ENCODE measurements at places on chromosomes 4 and X.
A peak's percentile ranks its signal among the peaks of the same experiment; 100 is the strongest.

DNA sequence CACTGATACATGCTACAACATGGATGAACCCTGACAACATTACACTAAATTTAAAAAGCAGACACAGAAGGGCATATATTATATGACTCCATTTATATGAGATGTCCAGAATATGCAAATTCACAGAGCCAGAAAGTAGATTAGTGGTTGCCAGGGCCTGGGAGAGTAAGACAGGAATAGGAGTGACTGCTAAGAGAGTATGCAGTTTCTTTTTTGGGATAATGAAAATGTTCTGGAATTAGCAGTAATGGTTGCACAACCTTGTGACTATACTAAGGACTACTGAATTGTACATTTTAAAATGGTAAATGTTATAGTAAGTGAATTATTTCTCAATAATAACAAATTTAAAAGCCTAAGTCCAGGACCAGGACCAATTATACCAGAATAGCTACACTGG lies 29.5 kb upstream of the NUP54 start:
- DNase-seq: no peak

DNA sequence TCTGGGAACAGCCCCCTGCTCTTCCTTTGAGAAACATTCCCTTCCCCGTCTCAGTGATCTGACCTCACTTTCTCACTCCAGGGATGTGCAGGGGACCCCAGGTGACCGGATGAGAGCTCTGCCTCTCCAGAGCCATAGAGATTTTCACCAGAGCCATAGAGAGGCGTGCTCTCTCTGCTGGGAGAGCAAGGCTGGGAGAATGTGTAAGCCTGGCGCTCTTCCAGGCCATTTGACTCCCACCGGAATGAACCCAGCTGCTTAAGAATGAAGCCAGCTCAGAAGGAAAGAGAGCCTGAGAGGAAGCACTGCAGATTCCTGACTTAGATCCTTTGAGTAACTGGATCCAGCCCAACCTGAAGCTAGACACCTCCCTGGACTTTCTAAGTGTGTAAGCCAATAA lies 106.4 kb downstream of the DHX15 start:
- DNase-seq: no peak

DNA sequence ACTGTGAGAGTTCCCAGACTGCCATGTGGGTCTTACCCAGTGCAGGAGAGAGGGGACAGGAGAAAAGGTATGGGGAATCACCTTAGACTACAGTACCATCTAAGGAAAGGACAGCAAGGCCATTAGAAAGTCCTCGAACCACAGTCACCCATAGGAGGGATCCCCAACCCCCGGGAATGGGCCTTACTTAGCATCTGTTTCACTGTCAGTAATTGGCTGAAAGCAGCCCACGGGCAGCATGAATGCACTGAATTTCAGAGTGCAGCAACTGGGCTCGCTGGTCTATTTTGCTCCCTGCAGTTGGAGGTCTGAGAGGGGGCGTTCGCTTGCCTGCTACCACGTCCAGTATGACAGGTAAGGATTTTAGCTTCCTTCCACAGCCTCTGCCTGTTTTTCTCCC lies 50.4 kb upstream of the KLHL8 start:
- no peak for DNase-seq

DNA sequence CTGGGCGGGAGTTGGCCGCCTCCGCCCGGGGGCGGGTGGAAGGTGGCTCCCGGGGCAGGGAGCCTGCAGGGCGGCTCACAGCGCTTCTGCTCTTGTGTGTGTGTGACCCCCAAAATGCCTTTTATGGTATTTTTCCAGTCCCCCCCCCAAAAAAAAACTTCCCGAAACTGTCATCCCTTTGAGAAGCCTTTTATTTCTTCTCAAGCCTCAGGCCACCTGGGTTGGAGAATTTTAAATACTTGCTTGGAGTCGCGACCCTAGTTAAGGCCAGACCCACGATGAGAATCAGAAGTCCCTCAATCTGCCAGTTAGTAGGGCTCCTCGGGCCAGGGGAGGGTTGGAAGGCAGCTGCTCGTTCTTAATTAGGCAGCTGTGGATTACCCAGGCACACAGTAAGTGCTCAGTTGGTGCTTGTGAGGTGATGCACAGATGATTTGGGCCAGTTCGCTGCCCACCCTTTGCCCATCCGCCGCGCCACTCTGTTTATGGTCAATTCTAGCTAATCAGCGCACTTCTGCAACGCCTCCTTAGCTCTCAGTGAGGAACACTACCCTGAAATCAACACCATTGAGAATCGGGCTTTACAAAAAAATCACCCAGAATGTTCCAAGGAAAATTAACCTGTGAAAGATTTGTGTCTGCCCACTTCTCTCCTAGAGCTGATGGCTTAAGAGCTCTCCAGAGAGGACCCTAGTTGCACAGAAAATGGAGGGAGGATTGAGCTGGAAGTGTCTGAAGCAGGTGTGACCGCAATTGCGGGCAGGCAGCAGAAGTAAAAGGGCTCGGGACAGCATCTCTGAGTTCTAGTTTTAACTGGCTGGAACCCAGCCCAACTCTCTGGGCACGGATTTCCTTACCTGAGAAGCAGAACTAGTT lies 648 bp upstream of the SCD5 start:
- no peak for DNase-seq

GRCh38 chr4:86011117-86011516 lies 348.7 kb downstream of the MAPK10 start:
- DNase-seq: no peak

- DNase-seq: no peak
These were observed 150.1 kb downstream of the HNRNPD start for GRCh38 chr4:82223715-82224114.

- peak; percentile 46 for DNase-seq
These were observed 14.1 kb upstream of the MGST2 start for GRCh38 chr4:139651282-139652194.

GRCh38 chrX:149205937-149206336 lies 299.2 kb downstream of the IDS start:
- no peak for DNase-seq

DNA sequence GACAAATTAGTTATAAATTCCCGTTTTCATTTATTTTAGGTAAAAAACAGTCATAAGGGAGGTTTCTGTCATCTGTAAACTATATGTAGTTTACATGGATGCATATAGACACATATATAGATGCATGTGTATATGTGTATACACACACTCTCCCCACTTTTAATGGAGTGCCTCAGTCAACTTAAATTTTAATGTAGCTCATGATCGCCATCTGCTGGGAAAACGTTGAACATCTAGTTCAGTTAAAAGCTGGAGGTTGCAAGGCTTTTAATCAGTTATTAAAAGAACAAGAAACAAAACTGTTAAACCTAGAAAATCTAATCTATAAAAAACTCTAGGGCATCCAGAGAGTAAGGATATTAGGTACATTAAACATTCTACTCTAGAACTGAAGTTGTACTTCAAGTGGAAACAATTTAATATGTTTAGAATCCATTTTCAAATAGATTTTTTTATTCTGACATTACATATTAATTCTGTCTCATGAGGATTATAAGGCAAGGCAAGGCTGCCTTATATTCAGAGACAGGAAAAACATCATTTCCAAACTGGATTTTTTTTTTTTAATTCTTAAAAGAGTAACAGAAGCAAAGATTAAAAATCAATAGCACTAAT lies 122.6 kb downstream of the SHISA3 start:
- DNase-seq: peak; percentile 7

GRCh38 chr4:149630064-149630463 lies 185.6 kb downstream of the IQCM start:
- no peak for DNase-seq

GRCh38 chr4:112343330-112344080 lies 46.3 kb downstream of the ALPK1 start:
- DNase-seq: no peak

- DNase-seq: no peak
These were observed 124.9 kb downstream of the IQCM start for GRCh38 chr4:149690726-149691125.

DNA sequence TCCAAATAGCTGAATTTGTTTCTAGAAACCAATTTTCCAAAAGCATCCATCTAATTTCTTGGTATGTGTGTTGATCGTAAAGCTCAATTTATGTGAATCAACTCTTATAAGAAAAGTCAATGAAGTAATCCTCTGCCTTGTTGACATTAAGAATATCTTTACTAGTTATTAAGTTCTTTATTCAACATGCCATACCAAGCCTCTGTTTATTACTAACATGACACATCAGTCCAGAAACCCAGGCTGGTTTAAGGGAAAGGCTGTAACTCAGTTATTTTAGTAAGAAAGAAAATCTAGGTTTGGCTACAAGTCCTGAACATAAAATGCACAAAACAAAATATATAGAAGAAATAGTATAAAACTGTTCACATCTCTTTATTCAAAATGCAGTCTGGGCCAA lies 48.0 kb downstream of the KLHL34 start:
- no peak for DNase-seq

- DNase-seq: no peak
These were observed 18.0 kb upstream of the LANCL3 start for GRCh38 chrX:37553476-37553875.

DNA sequence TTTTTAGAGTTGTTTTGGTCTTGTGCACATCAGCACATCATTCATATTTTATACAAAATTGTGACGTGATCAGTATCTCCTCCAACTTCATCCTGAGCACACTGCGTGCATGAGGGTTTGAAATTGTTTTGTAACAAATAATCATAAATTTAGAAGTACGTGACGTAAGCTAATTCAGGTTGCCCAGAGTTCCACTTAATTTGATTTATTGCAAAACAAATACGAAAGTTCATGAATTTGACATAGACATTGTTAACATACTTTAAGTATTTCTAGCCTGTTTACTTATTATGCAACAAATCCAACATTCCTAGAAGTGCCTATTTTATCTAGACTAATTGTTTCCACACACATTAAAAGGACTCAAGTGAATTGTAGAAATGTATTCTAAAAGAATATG lies 48.3 kb downstream of the MAP7D3 start:
- no peak for DNase-seq

DNA sequence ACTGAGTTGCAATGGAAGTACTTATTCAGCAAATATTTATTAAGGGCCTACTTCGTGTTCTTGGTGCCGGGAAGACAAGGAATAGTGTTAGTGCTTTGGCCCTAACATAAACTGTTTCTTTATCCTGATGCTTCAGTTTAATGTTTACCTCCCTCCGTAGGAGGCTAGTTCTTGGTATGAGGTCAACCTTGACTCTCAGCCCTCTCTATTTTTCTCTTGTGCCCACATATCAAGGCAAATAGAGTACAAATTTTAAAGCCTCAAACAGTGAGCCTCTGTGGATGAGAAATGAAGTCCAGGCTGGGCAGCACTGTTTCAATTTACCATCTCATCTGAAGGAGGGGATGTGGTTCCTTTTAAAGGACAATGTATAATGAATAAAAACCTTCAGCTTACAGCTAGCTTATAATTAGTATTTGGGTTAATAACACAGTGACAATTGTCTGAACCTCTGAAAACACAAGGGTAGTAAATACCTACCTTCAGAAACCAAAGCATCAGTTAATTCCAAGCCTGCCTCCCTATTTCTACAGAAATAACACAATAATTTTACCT lies 68.5 kb downstream of the SH3RF1 start:
- no peak for DNase-seq

DNA sequence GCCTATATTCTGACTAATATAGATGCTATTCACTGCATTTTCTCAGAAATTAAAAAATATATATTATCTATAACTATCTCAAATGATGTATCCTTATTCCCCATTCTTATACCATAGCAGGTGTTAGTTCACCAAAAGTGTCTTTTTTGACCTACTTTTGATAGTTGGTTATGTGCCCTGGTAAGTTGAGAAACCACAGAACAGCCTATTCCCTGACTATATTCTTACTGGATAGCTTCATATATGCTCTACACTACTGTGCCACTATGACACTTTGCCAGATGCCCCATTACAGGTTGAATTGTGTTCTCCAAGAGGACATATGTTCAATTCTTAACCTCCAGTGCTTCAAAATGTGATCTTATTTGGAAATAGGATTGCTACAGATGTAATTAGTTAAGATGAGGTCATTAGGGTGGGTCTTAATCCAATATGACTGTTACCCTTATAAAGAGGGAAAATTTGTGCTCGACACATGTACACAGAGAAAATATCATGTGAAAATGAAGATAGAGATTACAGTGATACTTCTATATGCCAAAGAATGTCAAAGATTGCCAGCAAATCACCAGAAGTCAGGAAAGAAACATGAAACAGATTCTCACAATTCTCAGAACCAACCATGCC lies 76.1 kb downstream of the LRBA start:
- DNase-seq: no peak
